Activated CD4-positive, alpha-beta T cell treated with anti-CD3 and anti-CD28 coated beads, Interleukin-2, amount 50 U/mL, for 24 hours (primary cell): ENCODE measurements at places on chromosomes 7 and 10.

DNA sequence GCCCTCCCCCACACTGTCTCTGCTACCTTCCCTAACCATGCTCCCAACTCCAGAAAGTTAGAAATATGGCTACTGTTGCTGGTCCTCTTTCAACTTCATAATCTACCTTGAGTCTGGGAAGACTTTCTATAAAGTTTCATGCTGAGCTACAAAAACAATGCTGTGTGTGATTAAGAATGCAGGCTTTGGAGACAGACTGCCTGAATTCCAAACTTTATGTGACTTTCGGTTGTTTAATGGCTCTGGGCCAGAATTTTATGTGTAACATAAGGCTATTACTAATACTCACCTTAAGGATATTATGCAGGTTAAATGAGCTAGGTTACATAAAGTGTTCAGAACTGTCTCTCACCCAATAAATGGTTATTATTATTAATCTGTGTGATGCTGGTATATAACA lies 19.1 kb downstream of the BET1 start:
- DNase-seq: no peak

GRCh38 chr7:21054427-21055112 lies 267.9 kb upstream of the SP8 start:
- DNase-seq: no peak

DNA sequence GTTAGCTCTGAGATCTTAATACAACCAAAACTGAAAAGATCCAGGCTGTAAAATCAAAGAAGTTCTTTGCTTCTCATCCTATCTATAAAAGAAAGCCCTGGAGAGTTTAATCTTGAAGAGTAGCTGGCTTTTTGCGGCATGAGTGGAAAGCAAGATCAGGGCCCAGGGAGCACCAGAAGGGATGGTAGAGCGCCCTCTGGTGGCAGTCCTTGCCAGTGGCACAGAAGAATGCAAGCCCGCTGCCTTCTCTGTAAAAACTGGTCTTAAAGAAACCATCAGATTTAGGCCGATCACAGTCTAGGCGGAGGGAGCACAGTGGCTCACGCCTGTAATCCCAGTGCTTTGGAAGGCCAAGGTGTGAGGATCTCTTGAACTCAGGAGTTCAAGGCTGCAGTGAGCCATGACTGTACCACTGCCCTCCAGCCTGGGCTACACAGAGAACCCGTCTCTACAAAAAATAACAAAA lies 35.6 kb downstream of the CPN1 start:
- peak; percentile 77 for DNase-seq

DNA sequence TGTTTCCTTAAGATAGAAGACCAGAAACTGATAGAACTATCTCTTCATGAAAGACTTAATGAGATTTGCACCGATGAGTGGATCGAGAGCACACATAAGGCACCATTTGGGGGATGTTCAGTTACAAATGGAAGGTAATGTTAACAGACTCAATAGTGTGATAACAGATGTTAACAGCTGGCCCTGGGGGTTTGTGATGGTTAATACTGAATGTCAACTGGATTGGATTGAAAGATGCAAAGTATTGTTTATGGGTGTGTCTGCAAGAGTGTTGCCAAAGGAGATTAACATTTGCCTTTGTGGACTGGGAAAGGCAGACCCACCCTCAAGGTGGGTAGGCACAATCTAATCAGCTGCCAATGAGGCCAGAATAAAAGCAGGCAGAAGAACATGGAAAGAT lies 130.5 kb upstream of the DGKB start:
- no peak for DNase-seq
